Hypothalamus (tissue), 51 donors: ENCODE measurements at places on chromosomes 3 and 15.

- no peak for DNase-seq
Measured at GRCh38 chr3:134605556-134605955, 45.3 kb downstream of the KY start.

DNA sequence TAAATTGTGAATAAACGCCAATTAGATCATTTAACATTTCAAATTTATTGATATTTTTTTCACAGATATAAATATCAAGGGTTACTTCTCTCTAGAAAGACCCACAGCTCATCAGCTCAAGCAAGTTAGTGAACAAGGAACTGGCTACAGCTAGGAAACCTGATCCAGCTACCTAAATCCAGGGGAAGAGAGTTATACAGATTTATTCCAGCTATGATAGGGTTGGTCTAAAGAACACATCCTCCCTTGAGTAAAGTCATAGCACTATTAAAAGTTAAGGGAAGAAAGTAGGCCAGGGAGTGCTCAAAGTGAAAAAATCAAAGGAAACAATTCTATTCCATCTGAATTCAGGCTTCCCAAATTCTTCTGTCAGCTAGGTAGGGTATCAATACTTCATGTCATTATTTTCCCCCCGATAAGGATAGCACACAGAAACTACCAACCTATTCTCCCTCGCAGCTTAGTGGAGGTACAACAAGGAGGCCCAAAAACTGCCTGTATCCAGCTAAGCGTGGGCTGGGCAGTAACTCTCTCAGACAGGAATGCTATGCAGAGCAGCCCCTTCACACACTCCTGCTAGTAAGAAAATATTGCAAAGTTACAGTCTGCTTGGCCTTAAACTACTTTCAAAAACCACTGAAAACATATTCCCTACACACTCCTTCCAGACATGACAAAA lies 44.0 kb downstream of the DCUN1D1 start:
- no peak for DNase-seq

DNA sequence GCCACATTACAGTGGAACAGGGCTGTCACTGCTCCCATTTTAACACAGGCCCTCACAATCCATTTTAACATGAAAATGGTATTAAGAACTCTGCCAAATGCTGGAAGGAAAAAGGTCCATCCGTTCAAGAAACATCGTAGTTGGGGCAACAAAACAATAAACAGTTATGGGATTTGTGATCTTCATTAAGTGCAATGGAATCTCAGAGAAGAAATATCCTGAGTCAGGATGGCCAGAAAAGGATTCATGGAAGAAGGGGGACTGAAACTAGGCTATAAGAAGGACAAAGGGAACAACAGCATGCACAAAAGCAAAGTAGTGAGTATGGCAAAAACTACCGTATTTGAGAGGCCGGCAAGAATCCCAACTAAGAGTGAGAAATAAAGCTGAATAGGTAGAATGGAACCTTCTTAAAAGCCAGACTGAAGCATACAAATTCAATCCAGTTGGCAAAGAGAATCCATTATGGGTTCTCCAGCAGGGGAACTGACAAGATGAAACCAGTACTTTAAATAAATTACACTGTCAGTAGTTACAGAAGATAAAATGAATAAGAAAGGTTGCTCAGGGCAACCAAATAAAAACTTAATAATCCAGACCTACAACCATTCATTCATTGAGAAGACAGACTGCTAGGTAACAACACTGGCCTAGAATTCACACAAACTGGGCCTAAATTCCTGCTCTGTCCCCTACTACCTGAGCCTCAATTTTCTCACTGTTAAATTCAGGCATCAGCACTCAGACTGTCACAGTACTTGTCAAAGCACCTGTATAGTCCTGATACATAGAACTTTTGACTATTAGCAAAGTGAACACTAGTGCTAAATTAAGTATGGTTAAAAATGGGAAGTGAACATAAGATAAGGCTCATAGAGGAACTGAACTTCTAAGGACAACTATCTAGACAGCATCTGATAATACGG lies 6.3 kb downstream of the TBL1XR1 start:
- DNase-seq = no peak

- DNase-seq = no peak
Measured at GRCh38 chr15:41790756-41791546, 16.7 kb downstream of the MAPKBP1 start.

- DNase-seq = no peak
Measured at GRCh38 chr15:88067331-88067685, 189.2 kb downstream of the NTRK3 start.
